Right kidney (tissue), 9 donors: ENCODE measurements at places on chromosomes 6 and 20.
A peak's percentile ranks its signal among the peaks of the same experiment; 100 is the strongest.

GRCh38 chr20:47493175-47493962 is 8.3 kb upstream of the NCOA3 start:
- DNase-seq: peak; percentile 44

GRCh38 chr6:20830576-20830975 is 296.3 kb downstream of the CDKAL1 start:
- no peak for DNase-seq

GRCh38 chr20:18138266-18138582 is 561 bp downstream of the KAT14 start:
- no peak for DNase-seq

- DNase-seq: no peak
Observed at GRCh38 chr6:55033016-55033546, 141.2 kb upstream of the HCRTR2 start.

DNA sequence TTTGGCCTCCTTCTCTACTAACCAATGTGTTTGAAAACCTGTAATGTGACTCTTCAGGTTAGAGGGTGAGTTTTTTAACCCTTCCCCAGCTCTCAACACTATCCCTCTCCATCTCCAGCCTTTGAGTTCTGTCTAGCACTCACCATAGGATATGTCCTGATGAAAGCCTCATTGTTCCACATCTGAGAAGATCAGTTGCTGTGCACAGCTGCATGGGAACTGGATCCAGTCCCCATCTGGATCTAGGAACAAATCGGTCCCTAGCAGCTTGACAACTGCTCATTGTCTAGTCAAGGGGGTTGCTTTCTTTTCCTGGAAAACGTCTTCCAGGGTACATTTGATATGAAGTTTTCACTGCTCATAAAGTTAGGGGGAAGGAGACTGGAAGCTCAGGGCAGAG is 45.4 kb upstream of the AGPAT4 start:
- no peak for DNase-seq

- no peak for DNase-seq
Observed at GRCh38 chr6:151534576-151534975, 40.8 kb downstream of the CCDC170 start.

DNA sequence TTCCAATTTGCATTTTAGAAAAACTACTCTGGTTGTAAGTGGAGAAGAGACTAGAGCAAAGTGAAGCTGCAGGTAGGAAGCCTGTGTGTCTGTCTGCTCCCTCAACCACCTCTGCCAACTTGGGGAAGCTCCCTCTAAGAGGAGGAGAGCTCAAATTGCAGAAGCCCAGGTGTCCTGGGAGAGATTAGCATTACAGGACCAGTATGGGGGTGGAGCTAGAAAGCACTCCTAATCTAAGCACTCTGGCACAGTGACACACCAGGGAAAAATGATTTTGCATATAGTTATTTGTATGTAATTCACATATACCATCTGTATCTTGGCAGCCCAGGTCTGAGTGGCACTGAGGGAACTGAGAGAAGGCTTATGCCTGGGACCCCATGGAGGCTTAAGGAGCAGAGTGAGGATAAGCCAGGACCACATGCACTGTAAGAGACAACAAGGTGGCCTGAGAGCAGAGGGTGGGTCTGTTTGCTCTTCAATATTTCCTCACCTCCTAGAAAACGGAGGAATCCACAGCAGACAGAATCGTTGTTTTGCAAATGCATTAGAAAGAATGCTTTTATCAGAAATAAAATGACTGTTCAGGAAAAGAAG is 13.6 kb downstream of the GSTA2 start:
- DNase-seq: no peak

DNA sequence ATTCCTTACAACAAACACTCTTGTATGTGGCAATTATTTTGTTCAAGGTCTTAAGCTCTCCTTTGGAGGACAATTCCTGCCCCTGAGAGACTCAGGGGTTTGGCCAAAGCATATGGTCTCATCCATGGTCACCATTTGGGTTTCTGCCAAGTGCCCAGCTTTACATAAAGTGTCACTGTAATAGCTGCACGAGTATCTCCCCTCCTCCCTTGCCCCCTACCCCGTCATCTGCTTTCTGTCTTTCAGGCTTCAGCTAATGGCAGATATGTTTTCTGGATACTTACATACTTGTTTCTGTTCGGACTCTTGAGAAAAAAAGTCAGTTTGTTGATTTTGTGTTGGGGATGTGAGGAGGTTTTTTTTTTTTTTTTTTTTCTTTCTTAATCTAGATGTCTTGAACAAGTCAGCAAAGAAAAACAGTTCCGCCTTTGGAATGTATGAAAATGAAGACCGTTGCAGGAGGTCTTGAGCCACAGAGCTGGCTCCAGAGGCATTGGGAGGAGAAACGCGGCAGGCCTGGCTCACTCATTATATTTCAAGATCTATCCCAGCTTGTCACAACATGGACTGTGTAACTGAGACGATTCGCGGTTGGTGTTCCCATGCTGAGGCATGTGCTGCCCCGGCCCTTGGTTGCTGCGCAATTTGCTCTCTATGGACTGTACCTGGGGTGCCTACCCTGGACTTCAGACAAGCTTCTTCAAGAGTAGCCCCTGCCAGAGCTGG is 32.6 kb upstream of the STX16 start:
- DNase-seq: peak; percentile 36

DNA sequence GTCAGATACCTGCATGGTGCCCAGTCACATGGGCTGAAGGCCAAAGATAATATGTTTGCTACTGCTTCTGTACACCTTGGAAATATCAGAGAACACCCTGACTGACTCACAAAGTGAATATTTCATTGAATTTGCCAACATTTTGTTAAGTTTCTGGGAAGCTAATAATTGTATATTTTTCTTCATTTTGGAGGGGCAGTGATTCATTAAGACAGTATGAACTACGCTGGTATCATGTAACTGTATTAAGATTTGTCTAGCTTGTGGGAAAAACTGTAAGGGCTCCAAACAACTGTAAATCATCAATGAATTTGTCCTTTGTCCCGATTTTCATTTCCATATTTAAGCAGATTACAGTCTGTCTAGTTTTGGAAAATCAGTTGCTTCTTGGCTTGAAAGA is 102.3 kb upstream of the CCN2 start:
- DNase-seq: no peak

- DNase-seq: no peak
Observed at GRCh38 chr6:140729521-140729920, 1355.1 kb upstream of the CITED2 start.

GRCh38 chr6:25360621-25361020 is 81.4 kb downstream of the CARMIL1 start:
- no peak for DNase-seq

DNA sequence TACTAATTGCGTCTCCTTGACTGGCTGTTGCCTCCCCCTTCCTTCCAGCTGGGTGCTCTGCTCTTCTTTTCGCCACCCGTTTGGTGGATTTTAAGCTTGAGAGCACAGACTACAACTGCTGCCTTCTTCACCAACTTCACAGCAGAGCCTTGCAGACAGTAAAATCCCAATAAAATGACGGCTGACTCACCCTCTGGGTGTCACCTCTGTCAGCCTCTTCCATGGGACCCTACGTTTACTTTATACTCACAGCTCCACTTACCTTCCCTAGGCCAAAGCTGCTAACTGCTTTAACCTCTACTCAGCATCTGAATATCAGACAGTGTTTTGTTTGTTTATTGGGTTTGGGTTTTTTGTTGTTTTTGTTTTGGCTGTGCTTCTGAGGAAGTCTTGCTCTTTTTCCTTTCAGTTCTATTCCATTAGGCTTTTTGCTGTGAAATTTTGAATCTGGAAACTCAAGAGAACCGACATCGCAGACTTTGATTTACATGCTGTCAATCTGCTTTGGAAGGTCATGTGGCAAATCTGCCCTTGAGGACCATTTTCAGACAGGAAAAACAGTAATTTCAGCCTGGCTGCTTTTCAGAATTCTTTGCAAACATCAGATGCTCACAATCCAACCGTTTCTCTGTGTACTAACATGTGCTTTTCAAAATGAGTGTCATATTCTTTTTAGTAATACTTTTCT is 2.4 kb downstream of the AGPAT4 start:
- no peak for DNase-seq

DNA sequence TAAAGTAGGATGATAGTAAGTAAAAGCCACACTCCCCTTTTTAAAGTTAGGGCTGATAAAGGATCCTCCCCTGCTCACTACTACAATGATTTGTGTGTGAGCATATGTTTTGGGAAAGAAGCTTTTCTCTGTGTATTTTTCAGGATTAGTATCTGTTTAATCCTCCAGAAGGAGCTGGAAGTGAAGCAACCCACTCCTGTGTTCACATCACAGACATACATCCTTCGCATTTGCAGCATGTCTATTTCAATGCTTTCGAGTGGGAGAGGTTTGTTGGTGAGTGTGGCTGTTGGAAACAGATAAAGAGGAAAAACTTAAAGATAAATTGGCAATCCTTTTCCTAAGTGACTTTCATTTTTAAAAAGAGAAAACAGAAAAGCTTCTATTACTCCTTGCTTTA is 31.6 kb upstream of the RGS17 start:
- DNase-seq: no peak

DNA sequence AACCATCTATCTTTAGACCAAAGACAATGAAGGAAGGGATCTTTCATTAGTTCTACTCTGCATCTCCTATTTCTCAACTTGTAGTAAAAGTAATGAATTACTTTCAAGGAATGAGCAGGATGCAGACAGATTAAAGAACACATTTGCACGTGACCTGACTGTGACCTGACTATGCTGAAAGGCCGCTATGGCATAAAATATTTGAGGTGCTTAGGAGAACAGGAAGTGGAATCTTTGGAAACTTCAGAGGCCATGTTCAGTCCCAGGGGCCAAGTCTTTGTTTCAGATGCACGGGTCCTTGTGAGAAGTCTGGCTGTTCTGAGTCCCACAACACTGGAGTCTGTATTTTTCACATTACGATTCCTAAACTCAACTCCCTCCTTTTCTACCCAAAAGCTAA is 41.0 kb downstream of the NINL start:
- no peak for DNase-seq

DNA sequence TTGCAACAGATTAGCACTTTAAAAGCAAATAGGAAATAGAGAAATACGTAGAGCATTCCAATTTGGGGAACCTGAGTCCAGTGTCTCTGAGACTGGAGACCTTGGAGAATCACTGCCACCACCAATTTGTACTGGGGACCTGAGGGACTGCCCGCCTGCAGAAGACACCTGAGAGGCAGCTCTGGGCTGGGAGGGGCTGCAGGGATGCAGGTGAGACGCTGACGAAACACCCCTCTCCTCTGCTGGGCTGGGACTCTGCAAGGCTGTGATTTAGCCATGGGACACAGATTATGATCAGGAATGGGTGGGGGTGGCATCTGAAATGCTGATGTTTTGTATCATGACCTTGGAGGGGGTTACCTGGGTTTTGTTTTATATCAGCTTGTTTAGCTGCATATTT is 7.0 kb upstream of the APMAP start:
- no peak for DNase-seq

GRCh38 chr6:1612974-1613306 is 3.2 kb downstream of the FOXC1 start:
- peak; percentile 42 for DNase-seq

DNA sequence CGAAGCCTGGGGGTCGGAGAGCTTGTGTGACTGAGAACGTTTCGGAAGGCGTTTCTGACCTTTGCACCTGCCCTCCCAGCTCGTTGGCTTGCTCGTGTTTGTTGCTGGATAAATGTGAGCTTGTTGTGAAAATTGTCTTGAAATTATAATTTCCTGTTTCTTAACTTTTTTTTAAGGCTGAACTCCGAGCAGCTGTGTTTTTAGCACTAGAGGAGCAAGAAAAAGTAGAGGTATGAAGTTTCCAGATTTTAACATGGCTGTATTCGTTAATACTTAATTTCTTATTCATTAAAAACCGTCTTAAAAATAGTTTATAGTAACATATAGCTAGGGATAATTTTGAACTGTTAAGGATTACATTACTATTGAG is 672 bp downstream of the CEP43 start:
- DNase-seq: no peak

GRCh38 chr6:122246906-122247658 is 152.4 kb upstream of the HSF2 start:
- DNase-seq: no peak

DNA sequence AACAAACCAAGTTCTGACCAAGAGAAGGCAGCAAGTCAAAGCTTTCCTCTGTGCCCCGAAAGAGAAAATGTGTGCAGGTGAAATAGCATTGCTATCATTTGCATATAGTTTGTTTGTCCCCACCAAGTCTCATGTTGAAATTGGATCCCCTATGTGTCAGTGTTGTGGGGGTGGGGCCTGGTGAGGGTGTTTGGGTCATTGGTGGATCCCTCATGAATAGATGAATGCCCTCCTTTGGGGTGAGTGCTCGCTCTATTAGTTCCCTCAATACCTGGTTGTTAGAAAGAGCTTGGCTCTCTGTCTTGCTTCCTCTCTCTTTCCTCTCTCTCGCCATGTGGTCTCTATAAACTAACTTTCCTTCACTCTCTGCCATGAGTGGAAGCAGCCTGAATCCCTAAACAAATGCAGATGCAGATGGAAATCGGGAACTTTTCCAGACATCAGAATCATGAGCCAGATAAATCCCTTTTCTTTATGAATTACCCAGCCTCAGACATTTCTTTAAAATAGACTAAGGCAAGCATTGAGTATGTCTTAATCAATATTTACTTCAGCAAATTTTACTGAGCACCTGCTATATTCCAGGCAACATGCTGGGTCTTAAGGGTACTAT is 43.8 kb upstream of the SYNDIG1 start:
- no peak for DNase-seq

DNA sequence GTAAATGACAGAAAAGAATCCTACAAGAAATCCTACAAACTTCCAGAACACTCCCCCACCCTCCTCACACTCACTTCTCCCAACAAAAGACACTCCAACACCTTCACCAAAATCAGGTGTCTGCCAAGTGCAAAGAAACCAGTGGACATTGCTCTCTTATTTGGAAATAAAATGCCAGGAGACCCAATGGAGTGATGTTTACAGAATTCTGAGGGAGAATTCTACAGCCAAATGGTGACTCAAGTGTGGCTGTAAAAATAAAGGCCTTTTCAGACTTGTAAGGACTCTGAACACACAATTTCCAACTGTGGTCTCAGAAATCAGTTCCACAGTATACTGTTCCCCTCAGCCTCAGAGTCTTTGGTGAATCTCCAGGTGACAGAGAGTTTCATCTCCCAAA is 109.6 kb upstream of the CARMIL1 start:
- no peak for DNase-seq
